ENCODE measurements at places on chromosomes 16 and 17.
A peak's percentile ranks its signal among the peaks of the same experiment; 100 is the strongest.

DNA sequence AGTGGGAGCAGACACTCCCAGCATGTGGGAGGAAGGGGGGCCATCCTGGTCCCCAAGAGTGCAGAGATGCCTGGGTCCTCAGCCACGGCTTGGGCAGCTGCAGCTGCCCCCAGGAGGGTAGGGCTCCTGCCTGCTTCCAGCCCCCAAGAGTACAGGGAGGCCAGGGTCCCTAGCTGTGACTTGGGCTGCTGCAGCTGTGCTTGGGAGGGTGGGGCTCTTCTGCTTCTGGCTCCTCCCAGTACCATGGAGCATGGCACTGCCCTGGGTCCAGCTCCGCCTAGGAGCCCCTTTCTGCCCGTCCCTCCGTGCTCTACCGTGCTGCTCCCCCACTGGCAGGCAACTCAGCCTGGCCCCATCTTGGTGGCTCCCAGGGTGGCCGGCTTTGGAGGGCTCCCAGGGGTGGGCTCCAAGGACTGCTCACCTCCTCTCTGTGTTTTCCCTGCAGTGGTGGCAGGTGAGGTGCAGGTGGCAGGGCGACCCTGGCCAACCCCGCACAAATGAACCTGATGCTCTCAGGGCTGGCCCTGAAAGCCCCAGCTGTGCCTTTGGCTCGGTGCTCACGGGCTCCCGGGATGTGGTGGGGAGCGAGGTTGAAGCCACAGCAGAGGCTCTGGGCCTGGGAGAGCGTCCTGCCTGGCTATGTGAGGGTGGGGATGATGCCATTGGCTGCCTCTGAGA lies 18.5 kb upstream of the USP22 start:
- no peak for DNase-seq

- DNase-seq, result no peak
Measured at GRCh38 chr16:9176547-9177418, 85.3 kb downstream of the HAPSTR1 start.

- peak; percentile 61 for DNase-seq
Measured at GRCh38 chr17:46212634-46213435, 19.6 kb upstream of the KANSL1 start.

DNA sequence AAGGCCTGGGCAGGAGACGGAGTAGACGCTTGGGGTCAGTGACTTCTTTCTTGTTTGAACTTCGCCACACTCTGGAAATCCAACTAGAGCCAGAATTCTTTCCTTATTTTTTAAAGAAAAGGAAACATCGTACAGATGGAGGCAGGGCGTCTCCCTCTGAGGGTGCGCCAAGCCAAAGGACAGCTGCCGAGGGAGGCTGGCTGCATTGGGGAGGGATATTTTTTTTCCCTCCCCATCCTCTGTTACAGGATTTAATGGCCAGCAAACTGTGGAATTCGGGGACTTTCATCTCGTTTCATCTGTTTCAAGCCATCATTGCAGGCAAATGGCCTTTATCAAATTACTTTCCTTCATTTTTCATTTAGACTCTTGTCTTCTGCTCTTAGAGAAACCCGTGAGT lies 15.9 kb downstream of the CDK5R1 start:
- DNase-seq, result no peak

GRCh38 chr16:88904676-88905365 lies 38.4 kb upstream of the PABPN1L start:
- DNase-seq, result no peak

- no peak for DNase-seq
Measured at GRCh38 chr16:47965439-47965838, 190.4 kb downstream of the ABCC12 start.

Measured in NCI-H526 (cell line).